T-cell (primary cell): ENCODE measurements at places on chromosomes 4 and X. TPM values are rescaled to one million over a fixed set of nuclear protein-coding genes. Genes with fewer than 3 reads are reported as not detected.

DNA sequence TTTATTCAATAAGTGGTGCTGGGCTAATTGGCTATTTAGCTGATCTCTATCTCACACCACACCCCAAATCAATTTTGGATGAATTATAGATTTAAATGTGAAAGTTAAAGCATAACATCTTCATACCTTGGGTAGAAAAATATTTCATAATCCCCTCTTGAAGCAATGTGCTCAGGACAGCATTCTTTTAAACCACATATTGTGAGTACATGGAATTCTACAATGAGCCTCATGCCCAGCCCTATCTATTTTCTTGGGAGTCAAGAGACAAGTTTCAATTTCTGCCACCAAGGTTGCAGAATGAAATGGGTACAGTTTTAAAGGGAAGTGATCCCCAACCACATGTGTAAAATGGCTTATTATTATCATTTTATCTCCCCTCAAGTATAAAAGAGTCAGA is 30.6 kb upstream of the GPRIN3 start:
- H3K4me1 ChIP-seq, result peaks cover 24% of the 10 kb centered on the region
- no peak overlapping the region for H3K4me3 ChIP-seq
- H3K27ac ChIP-seq, result no peak overlapping the region
- no peak for DNase-seq
- H3K27me3 ChIP-seq, result no peaks in the 10 kb centered on the region

DNA sequence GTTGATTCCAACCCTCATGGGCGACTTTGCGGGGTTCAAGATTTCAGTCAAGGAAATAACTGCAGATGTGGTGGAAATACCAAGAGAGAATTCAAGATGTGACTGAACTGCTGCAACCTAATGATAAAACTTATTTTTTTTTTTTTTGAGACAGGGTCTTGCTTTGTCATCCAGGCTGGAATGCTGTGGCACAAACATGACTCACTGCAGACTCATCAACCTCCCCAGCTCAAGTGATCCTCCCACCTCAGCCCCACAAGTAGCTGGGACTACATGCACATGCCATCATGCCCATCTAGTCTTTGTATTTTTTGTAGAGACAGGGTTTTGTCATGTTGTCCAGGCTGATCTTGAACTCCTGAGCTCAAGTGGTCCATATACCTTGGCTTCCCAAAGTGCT is 19.5 kb upstream of the WDFY3 start:
- no peaks in the 10 kb centered on the region for H3K27me3 ChIP-seq
- H3K4me1 ChIP-seq, result no peaks in the 10 kb centered on the region
- DNase-seq, result no peak
- no peaks in the 10 kb centered on the region for H3K36me3 ChIP-seq

DNA sequence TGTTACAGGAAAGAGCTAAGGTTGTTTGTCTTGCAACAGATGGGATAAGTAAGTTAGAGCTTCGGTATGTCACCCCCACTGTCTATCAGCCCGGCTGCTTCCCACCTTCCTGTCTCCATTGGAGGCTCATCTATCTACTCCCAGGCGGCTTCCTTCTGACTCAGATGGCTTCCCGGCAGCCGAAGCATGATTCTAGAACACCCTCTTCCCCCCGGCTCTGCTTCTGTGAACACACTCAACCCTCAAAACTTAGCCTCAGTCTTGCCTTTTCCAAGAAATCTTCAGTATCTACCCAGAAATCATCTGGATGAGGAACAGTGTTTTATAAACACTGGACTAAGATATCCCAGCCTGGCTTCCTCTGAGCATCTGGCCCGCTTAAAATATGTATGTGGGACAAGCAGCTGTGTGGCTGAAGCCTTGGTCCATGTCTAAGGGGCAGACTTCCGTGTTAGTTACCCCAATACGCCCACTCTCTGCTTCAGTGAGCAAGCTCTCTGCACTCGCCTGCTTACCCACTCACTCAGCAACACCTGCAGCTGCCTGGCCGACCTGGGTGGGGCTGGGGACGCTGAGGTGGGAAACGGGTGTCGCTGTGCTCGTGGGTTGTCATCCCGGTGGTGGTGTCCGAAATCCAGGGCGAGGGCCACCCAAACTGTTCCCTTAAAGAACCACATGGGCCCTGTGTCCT is 12.0 kb upstream of the SLC2A9 start:
- H3K27me3 ChIP-seq, result no peaks in the 10 kb centered on the region
- no peak overlapping the region for H3K27ac ChIP-seq
- no peaks in the 10 kb centered on the region for H3K36me3 ChIP-seq
- no peak overlapping the region for H3K4me3 ChIP-seq

- no peak overlapping the region for H3K4me3 ChIP-seq
- no peak for DNase-seq
- no peaks in the 10 kb centered on the region for H3K4me1 ChIP-seq
- peaks cover 7% of the 10 kb centered on the region for H3K27me3 ChIP-seq
Observed at GRCh38 chrX:54922547-54922946, 1.9 kb downstream of the TRO start.

GRCh38 chr4:102301167-102301566 is 44.1 kb downstream of the SLC39A8 start:
- no peak overlapping the region for H3K27ac ChIP-seq
- H3K4me1 ChIP-seq, result no peaks in the 10 kb centered on the region
- H3K4me3 ChIP-seq, result no peak overlapping the region

- H3K27ac ChIP-seq, result no peak within 1 kb of the TSS
- H3K36me3 ChIP-seq, result no peaks in the 10 kb centered on the region
- H3K27me3 ChIP-seq, result no peaks in the 10 kb centered on the region
- no peak within 1 kb of the TSS for H3K4me3 ChIP-seq
- DNase-seq, result no peak
Observed at GRCh38 chr4:75555294-75556164, at the start of gene ODAPH. ODAPH (plus strand) TSS chr4:75556066; CDS start chr4:75556083, 17 bp downstream.

- H3K4me1 ChIP-seq, result no peaks in the 10 kb centered on the region
- DNase-seq, result no peak
- no peak overlapping the region for H3K4me3 ChIP-seq
Observed at GRCh38 chr4:156191044-156191781, 237.5 kb upstream of the CTSO start.

DNA sequence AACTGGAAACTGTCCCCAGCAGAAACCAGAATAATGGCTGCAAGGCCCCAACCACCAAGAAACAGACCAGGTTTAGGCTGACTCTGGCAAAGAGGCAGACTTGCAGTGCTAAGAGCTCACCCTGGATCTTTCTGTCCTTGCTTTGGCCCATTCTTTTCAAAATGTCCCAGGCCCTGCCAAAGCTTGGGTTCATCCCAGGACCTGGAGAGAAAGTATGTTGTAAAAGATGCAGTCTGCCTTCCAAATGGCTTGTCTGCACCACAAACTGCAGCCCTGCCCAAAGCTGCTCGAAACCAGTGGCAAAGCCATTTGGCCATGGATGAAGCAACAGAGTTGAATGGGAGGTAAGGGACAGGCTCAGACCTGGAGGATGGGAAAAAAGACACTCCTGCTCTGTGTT is 38.0 kb upstream of the LNX1 start:
- no peak overlapping the region for H3K4me3 ChIP-seq
- DNase-seq, result no peak
- H3K36me3 ChIP-seq, result no peaks in the 10 kb centered on the region
- no peaks in the 10 kb centered on the region for H3K27me3 ChIP-seq
- no peak overlapping the region for H3K27ac ChIP-seq

The SPANXN3 gene
- not detected for total RNA-seq

The DUSP21 gene
- total RNA-seq, result not detected

The TEX11 gene
- not detected for total RNA-seq

The KLB gene
- not detected for total RNA-seq
